ENCODE measurements at places on chromosomes 4 and X.

DNA sequence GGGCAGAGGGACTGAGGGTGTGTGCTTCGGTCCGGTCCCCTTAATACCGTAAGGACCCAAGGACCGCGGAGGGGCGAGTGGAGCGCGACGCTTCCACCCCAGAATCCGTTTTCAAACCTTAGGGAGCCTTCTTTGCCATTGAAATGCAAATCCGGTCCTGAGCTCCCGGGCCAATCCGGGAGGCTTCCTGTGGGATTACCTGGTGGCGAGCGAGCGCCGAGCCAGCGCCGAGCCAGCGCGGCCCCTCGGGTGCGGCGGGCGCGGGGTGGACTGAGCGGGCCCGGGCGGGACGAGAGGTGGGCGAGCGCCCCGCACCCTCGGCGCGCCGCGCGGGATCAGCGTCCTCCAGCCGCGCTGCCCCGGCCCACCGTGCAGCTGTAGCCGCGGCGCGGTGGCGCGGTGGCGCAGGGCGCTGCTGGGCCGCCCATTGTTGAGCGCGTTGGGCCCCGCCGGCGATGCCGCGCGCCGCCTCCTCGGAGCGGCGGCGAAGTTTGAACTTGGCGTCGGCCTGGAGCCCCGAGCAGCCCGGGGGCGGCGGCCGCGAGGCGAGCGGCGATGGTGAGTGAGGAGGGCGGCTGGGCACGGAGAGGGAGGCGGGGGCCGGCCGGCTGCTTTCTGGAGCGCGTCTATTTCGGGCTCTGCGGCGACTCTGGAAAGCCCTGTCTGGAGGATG lies 208.7 kb downstream of the SOWAHB start:
- DNase-seq = no peak

DNA sequence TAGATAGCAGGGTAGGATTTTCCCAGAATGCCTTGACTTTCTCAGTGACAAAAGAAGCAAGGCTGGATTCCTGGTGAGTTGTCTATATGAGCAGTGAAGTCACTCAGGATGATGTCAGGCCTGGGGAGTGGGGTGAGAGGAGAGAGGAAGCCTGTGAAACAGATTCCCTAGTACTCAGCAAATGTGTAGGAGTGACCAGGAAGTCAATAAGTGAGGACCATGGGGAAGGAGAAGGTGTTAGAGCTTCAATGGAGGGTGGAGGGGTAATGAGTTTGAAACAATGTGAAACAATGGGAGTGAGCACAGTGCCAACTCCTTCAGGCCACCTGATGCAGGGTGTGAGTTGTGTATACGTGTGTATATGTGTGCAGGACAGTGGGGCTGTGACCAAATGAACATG lies 2.4 kb upstream of the SLC9A6 start:
- no peak for DNase-seq

GRCh38 chr4:41102414-41103092 lies 111.8 kb downstream of the APBB2 start:
- no peak for DNase-seq

DNA sequence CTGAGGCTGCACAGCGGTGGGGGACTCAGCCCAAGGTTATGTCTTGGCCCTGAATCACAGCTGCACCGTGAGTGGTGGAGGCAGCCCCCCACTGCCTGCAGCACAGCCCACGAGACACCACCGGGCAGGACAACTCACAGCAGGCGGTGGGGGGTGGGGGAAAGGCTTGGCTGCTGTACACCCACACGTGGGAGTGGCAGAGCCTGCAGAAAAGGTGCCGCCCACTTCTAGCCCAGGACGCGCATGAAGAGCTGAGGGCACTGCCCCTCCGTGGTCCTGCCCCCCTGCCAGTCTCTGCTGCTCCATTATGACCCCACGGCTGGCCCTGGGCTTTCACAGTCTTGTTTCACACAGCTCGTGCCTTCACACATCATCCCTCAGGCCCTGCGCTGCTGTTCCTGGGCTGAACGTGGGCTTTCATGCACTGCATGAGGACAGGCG lies 40.8 kb downstream of the FGFRL1 start:
- no peak for DNase-seq

- no peak for DNase-seq
Measured at GRCh38 chrX:133056341-133056740, 40.6 kb downstream of the USP26 start.

DNA sequence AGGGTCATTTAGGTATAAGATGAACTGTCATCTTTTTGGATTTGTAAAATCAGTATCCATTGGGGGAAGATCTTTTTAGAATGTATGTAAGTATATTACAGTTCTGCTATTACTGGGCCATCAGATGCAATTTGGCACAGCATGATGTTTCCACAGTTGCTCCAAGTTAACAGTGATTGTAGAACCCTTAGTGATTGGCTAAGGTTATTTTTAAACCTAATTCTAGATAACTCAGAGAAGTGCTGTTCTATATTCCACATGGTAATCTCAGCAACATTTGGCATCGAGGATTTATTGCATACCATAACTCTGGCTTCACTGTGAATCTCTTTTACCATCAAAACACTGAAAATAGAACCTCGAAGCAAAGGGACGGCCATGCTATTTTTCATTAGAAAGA lies 215.7 kb upstream of the HAND2 start:
- no peak for DNase-seq

- DNase-seq = no peak
Measured at GRCh38 chrX:112643721-112644120, 36.0 kb downstream of the LHFPL1 start.

DNA sequence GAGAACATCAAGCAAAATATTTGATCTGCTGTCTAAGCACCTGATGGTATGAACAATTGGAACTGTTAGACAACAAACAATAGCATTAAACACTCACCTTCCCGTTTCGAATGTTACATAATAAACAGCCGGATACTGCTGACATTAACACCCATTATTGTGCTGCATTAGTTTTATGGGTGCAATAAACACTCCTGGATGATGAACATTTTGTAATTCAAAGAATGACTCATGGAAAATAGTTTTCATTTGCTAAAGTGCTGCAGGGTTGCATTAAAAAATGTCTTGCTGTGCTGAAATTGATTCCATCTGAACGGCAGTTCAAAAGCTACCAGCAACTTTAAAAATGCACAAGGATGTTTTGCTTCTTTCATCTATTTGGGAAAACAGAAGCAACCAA lies 100.8 kb upstream of the SORBS2 start:
- no peak for DNase-seq

DNA sequence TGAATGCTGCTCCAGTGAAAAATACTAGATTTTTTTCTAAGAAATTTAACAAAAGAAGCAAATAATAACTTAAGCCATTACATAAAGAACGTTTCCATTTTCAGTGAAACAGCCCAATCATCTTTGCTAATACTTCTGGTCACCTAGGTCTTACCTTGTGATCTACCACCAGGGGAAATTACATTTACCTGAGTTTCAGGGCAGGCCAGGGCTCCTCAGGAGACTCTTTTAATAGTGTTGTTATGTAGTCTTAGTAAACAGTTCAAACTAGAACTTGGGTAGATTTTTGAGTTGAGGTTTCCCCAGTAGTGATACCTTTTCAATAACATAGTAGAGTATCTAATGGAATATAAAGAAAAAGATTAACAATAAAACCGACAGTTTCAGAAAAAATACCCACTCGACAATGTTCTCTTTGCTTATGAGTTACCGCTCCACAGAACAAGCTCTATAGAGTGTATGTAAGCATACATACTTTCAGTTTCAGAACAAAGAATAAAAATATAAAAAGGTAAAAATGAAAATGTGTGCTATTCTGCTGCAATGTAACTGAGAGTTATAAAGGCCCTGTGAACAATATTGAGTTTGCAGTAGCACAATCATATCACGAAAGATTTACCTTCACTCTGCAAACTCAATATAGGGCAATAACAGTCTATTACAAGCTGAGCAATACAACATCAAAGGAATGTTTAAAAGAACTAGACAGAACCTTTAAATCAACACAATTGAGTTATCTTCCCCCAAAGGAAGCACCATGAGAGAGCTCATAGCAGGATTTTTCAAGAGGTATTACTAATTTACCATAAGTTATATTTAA lies 165.8 kb downstream of the ATOH1 start:
- no peak for DNase-seq

DNA sequence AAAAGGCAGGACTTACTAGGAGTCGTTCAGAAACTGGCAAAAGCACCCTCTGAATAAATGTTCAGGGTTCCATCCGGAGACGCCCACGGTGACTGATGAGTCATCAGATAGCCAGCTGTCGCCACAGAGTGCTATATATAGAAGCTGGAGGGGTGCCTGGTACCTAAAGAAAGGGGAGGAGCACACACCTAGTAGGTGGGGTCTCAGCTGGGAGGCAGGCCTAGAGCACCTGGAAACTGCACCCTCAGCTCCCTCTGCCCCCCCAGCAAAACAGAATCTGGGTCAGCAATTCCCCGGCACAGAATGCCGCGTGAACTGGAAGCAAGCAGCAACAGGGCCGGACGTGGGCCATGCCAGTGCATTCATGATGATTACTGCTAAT lies 242.0 kb downstream of the BCOR start:
- DNase-seq = peak; percentile 20

DNA sequence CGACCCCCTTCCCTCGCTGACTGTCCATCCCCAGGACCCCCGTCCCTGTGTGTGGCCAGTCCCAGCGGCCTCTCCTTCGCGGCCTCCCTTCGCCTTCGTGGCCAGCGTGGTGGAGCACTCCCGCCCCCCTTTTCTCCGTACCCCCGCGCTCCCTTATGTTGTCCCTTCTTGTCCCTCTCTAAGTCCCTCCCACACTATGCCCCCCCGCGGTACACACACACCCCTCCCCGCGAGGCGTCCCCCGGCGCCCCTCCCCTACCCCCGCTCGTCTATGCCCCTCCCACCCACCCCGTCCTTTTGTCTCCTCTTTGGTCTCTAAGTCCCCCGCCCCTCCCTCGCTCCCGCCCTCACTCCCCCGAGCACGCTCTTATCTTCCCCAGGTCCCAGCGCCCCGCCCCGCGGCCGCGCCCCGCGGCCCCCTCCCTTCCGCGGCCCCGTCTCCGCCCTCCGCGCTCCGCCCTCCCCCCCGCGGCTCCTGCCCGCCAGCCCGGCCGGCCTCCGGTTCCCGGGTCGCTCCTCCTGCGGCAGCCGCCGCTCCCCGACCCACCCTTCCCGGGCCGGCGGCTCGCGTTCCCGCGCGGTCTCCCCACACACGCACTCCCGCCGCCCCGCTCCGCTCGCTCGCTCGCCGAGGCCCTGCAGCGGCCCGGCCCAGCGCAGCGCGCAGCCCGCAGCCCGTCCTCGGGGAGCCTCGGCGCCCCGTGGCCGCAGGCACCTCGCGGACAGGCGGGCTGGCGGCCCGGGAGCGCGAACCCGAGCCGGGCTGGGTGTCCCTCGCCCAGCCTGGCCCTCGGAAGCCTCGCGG lies 26.3 kb downstream of the UTP14A start:
- DNase-seq = peak; percentile 9

DNA sequence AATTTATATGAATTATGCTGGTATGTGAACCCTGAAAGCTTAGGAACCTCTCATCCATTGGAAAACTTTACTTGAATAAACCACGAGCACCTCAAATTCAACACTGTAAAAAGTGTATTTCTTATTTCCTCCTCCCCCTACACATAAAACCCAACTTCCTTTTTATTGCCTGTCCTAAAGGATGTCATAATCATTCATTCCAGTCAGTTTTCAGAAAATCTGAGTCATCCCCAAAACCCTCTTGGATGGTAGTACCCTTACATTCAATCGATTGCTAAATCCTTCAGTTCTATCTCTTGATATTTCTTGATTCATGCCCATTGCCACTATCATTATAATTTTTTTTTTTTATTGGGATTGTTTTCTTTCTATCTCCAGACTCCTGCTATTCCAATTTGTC lies 91.1 kb upstream of the ATP8A1 start:
- no peak for DNase-seq

DNA sequence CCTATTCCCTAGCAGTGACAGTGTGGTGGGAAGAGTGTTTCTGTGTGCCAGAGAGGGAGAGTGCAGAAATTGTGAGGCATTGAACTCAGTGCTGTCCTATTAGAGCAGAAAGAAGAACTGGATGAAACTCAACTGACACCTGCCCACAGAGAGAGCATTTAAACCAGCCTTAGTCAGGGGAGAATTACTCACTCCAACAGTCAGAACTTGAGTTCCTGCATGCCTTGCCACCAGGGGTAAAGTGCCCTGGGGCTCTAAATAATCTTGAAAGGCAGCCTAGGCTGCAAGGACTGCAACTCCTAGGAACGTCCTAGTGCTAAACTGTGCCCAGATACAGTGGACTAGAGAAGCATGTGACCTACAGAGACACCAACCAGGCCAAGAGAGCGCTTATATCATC lies 12.8 kb downstream of the CYSLTR1 start:
- DNase-seq = no peak

DNA sequence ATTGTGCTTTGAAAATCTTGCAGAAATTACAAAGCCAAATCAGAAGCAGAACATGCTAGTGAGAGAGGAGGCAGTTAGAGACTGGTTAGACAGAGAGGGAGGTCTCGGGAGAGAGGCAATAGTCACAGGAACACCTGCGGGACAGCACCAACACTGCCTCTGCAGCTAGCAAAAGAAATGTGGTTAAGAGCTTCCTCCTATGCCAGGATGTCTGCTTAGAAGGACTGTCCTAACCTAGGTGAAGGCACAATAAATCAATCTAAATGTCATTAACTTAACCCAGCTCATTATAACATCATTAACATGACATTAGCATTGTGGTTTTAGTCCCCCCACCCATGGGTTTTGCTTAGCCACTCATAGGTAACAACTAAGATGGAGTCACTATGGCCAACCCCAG lies 726.7 kb downstream of the PCDH18 start:
- DNase-seq = no peak

DNA sequence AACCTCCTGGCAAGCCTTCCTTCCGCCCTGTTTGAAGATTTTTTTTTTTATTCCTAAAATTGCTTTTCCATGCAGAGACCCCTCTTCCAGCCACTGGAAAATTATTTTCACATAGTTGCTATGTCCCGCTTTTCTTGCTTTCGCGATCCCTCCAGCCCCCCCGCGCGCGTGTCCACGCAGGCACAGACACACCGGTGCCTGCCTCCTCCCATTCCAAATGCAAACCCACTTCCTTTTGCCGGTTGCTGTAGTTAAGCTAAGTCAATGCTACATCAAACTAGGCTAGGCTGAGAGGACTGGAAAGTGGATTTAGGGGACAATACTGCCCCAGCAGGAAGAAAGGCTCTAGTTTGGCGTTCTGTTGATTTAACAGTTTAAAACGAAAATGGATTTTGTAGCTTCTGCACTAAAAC lies 111.0 kb downstream of the DHX15 start:
- no peak for DNase-seq
